Right atrium auricular region (tissue), 2 donors: ENCODE measurements at places on chromosomes 4 and X. TPM values are rescaled to one million over a fixed set of nuclear protein-coding genes. Genes with fewer than 3 reads are reported as not detected.

Gene STATH
- total RNA-seq, result not detected

Gene SH3D19
- 118 TPM for total RNA-seq

Gene PNMA6F
- total RNA-seq, result not detected

Gene DMP1
- total RNA-seq, result not detected

Gene ALB
- 0.41 TPM for total RNA-seq

Gene NWD2
- 0.08 TPM for total RNA-seq

Gene PAGE2
- total RNA-seq, result not detected
